ENCODE measurements at places on chromosomes 3 and 15.

- no peak for DNase-seq
Measured at GRCh38 chr3:128280481-128281052, 127.3 kb downstream of the EEFSEC start.

DNA sequence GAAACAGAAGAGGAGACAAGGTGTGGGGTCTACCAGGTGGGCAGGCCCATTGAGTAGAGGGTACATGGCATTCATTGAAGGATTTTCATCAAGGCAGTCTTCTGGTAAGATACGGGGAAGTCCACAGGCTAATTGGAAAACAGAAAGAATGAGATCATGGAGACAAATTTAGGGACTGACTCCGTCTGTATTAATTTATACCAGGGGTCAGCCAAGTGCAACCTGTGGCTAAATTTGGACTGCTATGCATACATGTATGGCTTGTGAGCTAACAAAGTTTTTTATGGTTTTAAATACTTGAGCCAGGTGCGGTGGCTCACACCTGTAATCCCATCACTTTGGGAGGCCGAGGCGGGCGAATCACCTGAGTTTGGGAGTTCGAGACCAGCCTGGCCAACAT, 21.1 kb upstream of the SNRPN start:
- DNase-seq = no peak

- no peak for DNase-seq
Measured at GRCh38 chr3:140007081-140007480, 72.1 kb downstream of the CLSTN2 start.

DNA sequence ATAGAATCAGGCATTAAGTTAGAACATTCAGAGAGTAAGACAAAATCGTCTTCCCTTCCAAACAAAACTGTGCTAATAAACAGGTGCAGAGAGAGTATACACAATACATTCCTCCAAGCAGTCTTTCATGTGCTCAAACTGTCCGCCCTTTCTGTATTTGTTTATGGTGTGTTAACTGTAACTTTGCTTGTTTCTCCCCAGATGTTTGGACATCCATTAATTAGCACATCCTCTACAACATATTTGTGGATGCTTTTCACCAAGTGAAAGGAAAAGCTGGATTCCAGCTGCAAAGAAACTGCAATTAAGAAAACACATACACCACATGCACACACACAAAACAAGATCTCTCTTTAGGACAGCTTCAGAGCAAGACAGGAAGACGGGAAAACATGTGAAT, 912.6 kb downstream of the NTRK3 start:
- no peak for DNase-seq
